ENCODE measurements at places on chromosomes 4 and X.

DNA sequence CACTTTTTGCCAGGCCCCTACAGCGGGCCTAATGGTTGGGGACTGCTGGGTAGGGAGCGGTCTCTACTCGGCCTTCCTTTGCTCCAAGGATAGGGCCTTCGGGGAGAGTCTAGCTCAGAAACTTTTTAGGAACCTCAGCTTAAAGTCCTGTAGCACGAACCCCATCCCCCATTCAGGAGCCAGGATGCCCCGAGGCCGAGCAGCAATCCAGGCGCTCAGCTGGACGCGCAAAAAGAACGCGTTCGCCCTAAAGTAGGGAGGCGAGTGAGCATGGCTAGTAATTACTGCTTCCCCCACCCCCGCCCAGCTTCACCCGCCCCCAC is 9.7 kb downstream of the POU4F2 start:
- DNase-seq: no peak

GRCh38 chr4:74968456-74969164 is 35.7 kb downstream of the PARM1 start:
- DNase-seq: no peak

DNA sequence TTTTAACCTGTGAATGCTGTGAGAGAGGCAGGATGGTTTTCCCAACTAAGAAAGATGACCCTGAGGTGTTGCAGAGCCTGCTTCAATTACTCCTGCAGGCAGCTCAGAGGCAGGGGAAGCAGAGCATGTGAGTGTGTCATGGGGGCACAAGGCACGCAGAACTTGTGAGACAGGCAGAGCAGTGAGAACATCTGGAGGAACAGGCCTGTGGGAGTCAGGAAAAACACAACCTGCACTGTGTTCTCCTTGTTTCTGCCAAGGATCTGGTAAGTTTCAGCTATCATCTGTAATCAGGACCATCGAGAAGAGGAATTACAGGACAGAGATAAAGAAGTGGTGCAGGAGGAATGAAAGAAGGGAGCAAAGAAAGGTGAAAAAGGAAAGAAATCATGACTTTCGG is 741.8 kb upstream of the INTU start:
- no peak for DNase-seq

DNA sequence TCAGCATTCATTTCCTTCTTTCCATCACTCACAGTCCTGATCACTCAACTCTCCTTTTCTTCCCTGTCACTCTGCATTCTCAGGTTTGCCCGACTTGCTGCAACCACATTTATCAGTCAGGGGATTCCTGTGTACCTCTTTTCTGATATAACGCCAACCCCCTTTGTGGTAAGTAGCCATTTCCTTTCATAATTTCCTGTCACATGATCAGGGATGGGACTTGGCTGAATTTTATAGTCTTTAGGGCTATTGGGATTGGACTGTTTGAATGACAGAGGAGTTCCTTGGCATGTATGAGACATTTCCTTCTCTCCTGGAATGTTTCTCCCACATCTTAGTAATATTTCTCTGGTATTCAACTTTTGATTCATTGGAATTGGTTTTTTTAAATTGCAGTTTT is 11.0 kb downstream of the PGM2 start:
- DNase-seq: no peak

- no peak for DNase-seq
These were observed 245.8 kb downstream of the ADAMTS3 start for GRCh38 chr4:72323227-72323626.

DNA sequence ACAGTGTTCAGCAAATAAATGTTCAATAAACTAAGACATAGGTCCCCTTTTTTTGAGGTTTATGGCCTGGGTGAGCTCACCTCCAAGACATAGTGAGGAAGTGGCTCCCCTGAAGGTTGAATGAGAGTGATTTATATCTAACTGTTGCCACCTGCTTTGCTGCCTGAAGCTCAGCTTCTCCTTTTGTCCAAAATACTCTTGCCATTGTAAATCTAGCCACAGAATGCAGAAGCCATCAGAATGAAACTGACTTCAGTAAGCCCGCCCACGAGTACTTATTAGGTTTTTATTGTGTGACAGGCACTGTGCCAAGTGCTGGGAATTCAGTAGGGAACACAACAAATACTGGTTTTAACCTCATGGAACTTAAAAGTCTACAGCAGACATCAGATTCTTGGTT is 18.0 kb downstream of the SPINK2 start:
- no peak for DNase-seq

DNA sequence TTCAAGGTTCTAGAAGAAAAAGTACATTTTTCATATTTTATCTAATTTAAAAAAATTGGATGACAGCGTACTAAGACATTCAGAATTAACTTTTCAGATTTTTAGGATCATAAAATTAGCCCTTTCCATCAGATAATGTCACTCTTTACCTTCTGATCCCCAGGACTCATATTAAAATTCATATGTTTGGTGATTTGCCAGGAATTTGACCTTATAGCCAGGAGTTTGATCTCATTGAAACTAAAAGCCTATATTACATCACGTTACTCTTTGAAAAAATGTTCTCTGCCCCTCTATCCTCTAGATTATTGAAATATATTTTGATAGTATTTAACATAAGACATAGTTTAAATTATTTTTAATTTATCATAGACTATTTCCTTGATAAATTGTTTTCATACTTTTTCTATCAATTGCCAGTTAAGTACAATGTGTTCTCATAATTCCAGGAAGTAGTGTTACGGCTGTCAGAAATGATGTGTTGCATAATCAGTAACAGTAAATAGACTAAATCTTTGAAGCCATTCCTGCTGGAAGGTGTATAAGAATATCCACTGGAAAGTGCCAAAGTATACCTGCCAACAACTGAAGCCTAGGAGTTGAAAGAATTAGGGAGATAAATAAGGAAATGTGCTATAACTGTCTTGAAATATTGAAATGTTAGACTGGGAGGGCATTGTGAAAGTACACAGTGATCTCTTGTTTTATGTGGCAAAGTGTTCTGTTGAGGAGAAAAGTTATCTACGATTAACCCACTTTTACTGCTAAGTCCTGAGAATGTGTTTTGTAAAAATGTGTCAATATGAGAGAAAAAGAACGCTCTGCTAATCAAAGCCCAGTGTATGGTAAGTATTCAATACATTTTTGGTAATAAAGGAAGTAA is 32.9 kb upstream of the PDGFC start:
- DNase-seq: no peak

GRCh38 chr4:148730766-148731165 is 288.6 kb upstream of the NR3C2 start:
- no peak for DNase-seq

DNA sequence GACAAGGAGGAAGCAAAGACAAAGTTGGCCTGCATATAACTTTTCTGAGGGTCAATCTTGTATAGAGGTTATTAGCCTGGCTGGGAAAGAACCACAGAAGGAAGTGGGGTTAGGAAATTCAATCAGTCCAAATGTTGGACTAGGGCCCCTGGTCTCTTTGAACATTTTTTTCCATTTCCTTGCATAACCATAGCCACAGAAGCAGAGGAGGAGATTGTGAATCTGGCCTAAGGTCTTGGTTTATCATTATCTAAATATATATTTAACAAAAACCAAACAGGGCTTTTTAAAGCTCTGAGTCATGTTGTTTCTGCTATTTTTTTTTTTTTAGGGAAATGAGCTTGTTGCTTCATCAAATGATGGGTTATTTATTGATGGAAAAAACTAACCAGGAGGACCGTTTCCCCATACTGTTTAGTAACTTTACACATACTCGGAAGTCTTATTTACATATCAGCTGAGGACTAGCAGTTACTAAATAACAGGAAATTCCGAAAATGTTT is 97.7 kb upstream of the ACSL4 start:
- no peak for DNase-seq

- no peak for DNase-seq
These were observed 1382.9 kb downstream of the FAM133A start for GRCh38 chrX:95056901-95057300.

DNA sequence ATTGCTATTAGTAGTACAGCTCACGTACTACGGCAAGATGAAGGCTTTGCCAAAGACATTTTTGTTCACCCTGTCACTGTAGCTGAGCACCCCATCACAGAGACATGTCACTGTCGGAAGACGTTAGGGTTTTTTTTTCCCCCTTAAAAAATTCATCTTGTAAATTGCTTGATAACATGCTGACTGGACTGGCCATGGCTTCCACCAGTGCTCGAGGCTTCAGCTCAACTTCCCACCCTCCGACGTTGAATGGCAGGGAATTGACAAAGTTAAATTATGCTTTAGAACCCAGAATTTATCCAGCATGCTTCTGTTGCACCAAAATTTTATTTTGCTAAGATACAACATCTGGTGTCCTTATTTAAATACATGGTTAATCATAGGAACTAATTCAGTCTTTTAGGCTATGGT is 707 bp upstream of the OTUD4 start:
- no peak for DNase-seq

DNA sequence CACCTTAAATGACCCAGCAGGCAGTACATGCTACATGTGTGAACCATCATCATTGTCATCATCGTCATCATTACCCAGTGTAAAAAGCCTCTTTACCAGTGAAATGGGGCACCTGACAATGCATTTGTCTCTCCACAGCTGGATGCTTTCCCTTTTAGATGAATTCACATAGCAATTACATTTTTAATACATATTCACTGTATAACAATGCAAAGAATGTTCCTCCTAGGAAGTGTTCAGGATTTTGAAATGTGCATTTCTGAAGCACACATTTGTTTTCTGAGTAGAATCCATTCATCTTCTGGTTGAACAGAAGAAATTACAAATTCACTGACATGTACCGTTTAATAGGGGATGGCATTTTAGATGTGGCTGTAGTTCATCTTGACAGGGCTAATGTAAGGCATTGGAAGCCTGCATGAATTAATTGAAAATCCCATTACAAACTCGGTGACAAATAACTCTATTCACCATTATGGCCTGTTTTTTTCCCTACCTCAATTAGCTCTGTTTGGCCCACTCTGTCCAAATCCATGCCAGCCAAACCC is 111.1 kb downstream of the SH3RF1 start:
- DNase-seq: no peak

- DNase-seq: no peak
These were observed 23.4 kb downstream of the DHX15 start for GRCh38 chr4:24560868-24561368.

DNA sequence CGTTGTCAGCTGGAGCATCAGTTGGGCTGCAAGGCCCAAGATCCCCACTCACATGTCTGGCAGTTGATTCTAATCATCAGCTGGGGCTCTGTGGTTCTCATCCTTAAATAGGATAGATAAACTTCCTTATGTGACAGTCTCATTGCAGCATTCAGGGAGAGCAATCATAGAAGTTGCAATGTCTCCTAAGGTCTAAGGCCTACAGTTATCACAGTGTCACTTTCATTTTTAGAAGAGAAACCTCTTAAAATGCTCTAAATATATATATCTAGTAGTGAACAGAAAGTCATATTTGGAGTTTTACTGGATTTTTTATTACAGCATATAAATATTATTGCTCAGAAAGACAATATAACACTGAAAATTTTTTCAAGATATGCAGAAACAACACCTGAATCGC is 226.0 kb upstream of the PPP1R2C start:
- no peak for DNase-seq

GRCh38 chr4:85151371-85151770 is 184.9 kb upstream of the WDFY3 start:
- DNase-seq: no peak

DNA sequence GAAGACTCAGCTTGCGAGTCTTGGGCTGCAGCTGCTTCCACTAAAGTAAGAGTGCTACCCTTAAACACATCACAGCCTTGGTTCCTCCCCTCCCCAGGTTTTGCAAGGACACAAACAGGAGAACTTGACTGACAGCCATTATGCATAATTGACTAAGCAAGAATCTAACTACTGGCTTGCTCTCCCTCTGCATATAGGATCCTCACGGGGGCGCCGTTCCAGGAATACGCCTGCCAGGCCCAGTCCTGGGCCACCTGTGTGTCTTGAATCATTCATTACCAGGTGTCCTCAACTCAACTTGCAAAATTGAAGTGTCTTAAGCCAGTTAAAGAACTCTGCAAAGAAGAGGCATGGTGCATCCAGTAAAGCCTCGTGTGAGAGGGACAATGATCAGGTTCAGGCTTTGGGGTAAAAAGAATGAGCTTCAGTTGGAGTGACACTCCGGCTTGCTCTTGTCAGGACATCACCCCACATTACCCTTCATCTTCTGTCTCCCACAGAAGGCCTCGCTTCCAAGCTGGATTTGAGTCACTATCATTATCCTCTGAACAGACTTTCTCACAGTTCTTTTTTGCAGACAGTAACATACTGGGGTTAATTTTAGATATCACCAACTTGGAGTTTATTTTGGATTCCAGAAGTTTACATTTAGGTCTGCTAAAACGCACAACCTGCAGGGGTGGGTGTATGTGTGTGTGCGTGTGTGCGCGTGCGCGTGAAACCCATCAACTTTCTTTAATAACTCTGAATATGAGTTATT is 273.5 kb upstream of the HS3ST1 start:
- DNase-seq: no peak

GRCh38 chr4:5048721-5049120 is 2.6 kb upstream of the STK32B start:
- DNase-seq: no peak

DNA sequence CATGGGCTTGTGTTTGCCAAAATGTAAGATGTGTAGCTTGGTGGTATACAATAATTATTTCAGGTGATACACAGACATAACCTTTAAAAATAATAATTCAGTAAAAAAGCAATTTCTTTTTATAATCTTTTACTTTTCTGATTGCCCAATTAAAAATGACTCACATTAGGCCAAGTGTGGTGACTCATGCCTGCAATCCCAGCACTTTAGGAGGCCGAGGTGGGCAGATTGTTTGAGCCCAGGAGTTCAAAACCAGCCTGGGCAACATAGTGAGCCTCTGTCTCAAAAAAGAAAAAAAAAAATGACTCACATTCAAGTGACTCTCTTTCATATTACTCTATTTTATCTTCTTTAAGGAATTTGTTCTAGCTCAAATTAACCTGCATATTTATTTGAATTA is 449.4 kb upstream of the HTR2C start:
- no peak for DNase-seq

DNA sequence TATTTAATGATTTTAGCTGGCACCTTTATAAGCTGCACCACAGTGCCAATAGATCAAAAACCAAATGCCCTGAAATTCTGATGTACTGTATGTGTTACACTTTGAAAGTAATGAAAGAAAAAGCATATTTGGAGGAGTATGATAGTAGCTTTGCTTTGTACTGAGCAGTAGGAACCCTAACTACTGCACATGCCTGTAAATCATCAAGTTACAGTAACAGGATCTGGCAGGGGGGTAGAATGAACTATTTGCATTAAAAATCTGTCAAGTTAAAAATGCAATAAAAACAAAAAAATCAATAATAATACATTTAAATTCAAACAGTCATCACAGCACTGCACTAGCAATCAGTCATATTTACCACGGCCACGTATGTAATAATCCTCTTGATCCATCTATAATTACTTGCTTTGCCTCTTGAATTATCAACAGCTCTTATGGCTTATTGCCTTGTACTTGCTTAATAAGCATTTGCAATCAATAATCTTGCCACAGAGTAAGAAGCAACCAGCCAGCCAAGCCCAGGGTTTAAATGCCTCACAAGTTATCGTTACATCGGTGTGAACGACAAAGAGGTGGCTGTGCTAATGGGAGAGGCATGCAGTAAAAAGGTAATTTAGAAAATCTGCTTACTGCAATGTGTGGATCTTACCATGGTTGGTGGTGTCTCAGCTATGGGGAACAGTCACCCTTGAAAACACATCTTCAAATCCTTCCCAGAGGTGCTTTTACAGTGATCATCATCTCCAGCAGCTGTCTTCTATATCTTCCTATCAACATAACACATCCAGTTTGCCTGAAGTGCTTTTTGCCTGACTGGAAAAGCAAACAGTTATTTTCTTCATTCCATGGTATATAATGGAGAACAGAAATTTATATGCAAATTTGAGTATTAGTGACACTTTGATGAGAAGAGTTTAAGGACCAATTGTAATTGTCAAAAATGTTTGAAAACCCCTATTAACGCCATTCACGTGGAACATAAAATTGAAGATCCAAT is 1812.1 kb upstream of the ADGRL3 start:
- no peak for DNase-seq
